ENCODE measurements at places on chromosomes 4 and X.
A peak's percentile ranks its signal among the peaks of the same experiment; 100 is the strongest.

- no peaks in the 10 kb centered on the region for H3K4me1 ChIP-seq
- H3K27me3 ChIP-seq, result no peaks in the 10 kb centered on the region
- peak; percentile 6 for DNase-seq
- H3K4me3 ChIP-seq, result no peak overlapping the region
- H3K27ac ChIP-seq, result no peak overlapping the region
Observed at GRCh38 chr4:34771632-34772031, 1472.7 kb downstream of the ARAP2 start.

DNA sequence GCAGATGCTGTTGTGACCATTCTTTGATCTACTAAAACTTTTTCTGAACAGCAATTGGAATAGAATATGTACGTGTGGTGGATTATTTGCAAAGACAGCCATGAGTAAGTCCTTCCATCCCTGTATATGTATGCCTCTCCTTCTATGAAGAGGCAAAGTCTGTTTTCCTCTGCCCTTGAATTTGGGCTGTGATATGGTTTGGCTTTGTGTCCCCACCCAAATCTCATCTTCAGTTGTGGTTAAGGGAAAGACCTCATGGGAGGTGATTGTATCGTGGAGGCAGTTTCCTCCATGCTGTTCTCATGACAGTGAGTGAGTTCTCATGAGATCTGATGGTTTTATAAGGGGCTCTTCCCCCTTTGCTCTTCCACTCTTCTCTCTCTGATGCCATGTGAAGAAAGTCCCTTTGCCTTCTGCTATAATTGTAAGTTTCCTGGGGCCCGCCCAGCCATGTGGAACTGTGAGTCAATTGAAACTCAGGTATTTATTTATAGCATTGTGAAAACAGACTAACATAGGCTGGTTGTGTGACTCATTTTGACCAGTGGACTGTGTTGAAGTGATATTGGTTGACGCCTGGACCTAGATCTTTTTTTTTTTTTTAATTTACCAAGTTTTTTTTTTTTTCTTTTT lies 108.3 kb upstream of the CAMK2D start:
- H3K4me1 ChIP-seq, result no peaks in the 10 kb centered on the region
- no peaks in the 10 kb centered on the region for H3K27me3 ChIP-seq
- no peak overlapping the region for H3K27ac ChIP-seq
- H3K4me3 ChIP-seq, result no peak overlapping the region
- no peaks in the 10 kb centered on the region for H3K36me3 ChIP-seq
- no peak for DNase-seq

DNA sequence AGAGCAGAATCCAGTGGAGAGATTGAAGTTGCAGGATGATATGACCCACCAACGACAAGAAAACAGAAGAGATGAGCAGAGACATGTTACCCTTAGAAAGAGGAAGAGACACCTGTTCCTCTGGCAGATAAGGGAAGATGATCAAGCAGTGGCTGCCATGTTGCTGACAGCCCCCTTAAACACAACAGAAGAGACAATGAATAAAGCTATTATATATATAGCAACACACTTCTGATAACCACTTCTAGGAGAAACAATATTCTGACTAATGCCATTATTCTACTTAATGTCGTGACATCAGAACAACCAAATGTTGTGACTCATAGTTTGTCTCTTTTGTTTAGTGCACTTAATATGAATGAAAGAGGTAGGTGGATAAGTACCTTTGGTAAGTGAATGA lies 44.9 kb downstream of the SH3RF1 start:
- no peak overlapping the region for H3K27ac ChIP-seq
- no peaks in the 10 kb centered on the region for H3K36me3 ChIP-seq
- no peak overlapping the region for H3K4me3 ChIP-seq
- no peaks in the 10 kb centered on the region for H3K4me1 ChIP-seq
- DNase-seq, result no peak
- H3K27me3 ChIP-seq, result no peaks in the 10 kb centered on the region

DNA sequence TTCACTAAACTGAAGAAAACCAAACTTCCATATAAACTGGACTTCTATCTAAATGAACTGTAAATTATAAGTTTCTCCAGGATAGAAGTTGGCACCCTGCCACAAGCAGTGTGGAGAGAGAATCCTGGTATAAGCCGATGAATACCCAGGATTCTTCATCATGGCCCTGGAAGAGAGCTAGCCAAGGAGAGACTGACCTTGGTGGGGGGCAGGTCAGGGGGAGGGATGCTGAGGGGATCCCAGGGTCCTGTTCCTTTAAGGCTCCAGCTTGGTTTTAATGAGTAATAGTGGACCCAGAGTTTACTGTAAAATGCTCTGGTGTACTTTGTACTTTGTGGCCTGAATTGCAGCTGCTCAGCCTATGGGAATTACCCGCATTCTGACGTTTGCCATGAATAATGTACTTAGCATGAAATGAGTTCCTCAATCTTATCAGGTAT lies 16.9 kb downstream of the RASSF6 start:
- H3K4me1 ChIP-seq, result peaks cover 9% of the 10 kb centered on the region
- no peaks in the 10 kb centered on the region for H3K36me3 ChIP-seq
- no peak for DNase-seq

- H3K36me3 ChIP-seq, result no peaks in the 10 kb centered on the region
- H3K27ac ChIP-seq, result no peak overlapping the region
- H3K4me3 ChIP-seq, result no peak overlapping the region
- H3K4me1 ChIP-seq, result no peaks in the 10 kb centered on the region
- DNase-seq, result no peak
- no peaks in the 10 kb centered on the region for H3K27me3 ChIP-seq
Observed at GRCh38 chr4:7661846-7662506, 227.2 kb upstream of the PSAPL1 start.

- H3K4me3 ChIP-seq, result no peak overlapping the region
- H3K27me3 ChIP-seq, result no peaks in the 10 kb centered on the region
- no peaks in the 10 kb centered on the region for H3K4me1 ChIP-seq
- H3K27ac ChIP-seq, result no peak overlapping the region
- H3K36me3 ChIP-seq, result no peaks in the 10 kb centered on the region
- DNase-seq, result peak; percentile 42
Observed at GRCh38 chrX:146224442-146224841, 406.8 kb downstream of the SLITRK2 start.

- DNase-seq, result no peak
- no peaks in the 10 kb centered on the region for H3K36me3 ChIP-seq
- H3K4me3 ChIP-seq, result no peak overlapping the region
- H3K4me1 ChIP-seq, result no peaks in the 10 kb centered on the region
- H3K27me3 ChIP-seq, result no peaks in the 10 kb centered on the region
Observed at GRCh38 chr4:47639531-47639930, 154.5 kb downstream of the ATP10D start.

- no peaks in the 10 kb centered on the region for H3K4me1 ChIP-seq
- H3K27ac ChIP-seq, result no peak overlapping the region
- H3K4me3 ChIP-seq, result no peak overlapping the region
- DNase-seq, result peak; percentile 6
- no peaks in the 10 kb centered on the region for H3K27me3 ChIP-seq
Observed at GRCh38 chrX:44898411-44899221, 25.6 kb downstream of the KDM6A start.

DNA sequence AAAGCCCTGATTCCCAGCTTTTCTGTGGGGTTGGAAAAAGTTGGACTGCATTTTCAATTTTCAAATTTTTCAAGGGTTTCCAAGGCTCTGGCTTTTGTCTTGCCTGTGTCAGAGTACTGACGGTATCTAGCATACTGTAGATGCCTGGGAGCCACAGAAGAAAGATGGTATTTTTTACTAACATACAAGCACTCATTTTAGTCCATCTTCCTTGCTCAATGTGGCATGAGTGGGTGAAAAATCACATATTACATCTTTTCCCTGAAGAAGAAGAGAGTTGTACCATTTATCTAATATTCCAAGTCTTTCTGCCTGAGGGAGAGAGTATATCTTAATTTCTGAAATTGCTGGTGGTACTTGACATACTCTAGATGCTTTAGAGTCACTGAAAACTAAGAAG lies 738.6 kb upstream of the ADGRL3 start:
- H3K27me3 ChIP-seq, result no peaks in the 10 kb centered on the region
- H3K36me3 ChIP-seq, result no peaks in the 10 kb centered on the region
- no peak overlapping the region for H3K4me3 ChIP-seq
- H3K4me1 ChIP-seq, result no peaks in the 10 kb centered on the region

DNA sequence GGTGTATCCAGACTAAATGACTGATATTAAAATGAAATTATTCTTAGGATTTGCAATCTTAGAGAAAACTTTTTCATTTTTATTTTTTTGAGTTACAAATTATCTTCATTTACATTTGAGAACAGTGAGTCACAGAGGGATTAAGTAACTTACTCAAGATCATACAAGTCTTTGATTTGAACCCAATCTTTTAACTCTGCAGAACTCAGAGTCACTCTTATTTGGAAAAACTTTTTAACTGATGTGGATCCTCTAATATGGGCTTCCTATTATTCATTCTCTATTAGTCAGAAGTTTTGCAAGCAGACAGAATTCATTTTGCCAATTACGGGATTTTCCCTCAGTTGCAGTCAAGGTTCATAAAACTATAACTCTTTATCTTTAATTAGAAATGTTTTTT lies 20.1 kb downstream of the HPRT1 start:
- H3K27me3 ChIP-seq, result no peaks in the 10 kb centered on the region
- H3K27ac ChIP-seq, result no peak overlapping the region
- DNase-seq, result no peak

- no peaks in the 10 kb centered on the region for H3K4me1 ChIP-seq
- H3K4me3 ChIP-seq, result no peak overlapping the region
- H3K36me3 ChIP-seq, result no peaks in the 10 kb centered on the region
- H3K27me3 ChIP-seq, result no peaks in the 10 kb centered on the region
- no peak overlapping the region for H3K27ac ChIP-seq
Observed at GRCh38 chrX:31653422-31653821, 581.6 kb upstream of the FTHL17 start.

Measured in mesendoderm (in vitro differentiated cells).